ENCODE measurements at places on chromosomes 1 and 21.

DNA sequence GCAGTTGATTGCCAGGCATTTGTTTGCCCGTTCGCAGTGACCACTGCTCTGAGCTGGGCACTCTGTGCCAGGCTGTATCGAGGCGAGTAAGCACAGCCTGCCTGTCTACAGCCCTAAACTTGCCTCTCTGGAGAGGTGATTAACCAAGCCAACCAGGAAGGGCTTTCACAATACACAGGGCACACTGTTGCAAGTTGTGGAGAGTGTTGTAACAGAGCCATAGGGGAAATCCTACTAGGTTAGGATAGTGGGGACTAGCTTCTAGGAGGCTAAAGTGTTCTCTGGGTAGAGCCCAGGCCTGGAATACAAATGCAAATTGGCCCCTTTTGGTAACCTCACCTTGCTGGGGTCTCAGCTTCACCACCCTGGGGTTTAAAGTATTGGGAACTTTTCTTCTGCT is 23.8 kb downstream of the PRDM2 start:
- no peak for DNase-seq

DNA sequence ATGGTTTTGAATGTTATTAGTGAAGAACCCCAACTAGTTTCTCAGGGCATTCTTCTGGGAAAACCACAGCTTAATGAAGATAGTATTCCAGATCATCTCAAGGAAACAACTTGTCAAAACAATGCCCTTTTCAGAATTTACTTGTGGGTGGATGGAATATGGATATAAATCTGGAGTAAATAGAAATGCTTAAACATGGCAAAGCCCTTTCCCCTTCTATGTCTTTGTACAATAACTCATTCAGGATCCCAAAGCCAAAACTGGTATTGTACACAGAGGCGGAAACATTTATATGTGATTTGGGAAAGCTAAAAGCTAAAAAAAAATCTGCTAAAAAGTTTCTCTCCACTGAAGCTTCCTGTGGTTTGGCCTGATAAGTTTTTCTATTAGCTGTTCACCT is 55.5 kb upstream of the RGS5 start:
- no peak for DNase-seq

GRCh38 chr21:37381883-37382585 is 15.5 kb downstream of the DYRK1A start:
- no peak for DNase-seq

DNA sequence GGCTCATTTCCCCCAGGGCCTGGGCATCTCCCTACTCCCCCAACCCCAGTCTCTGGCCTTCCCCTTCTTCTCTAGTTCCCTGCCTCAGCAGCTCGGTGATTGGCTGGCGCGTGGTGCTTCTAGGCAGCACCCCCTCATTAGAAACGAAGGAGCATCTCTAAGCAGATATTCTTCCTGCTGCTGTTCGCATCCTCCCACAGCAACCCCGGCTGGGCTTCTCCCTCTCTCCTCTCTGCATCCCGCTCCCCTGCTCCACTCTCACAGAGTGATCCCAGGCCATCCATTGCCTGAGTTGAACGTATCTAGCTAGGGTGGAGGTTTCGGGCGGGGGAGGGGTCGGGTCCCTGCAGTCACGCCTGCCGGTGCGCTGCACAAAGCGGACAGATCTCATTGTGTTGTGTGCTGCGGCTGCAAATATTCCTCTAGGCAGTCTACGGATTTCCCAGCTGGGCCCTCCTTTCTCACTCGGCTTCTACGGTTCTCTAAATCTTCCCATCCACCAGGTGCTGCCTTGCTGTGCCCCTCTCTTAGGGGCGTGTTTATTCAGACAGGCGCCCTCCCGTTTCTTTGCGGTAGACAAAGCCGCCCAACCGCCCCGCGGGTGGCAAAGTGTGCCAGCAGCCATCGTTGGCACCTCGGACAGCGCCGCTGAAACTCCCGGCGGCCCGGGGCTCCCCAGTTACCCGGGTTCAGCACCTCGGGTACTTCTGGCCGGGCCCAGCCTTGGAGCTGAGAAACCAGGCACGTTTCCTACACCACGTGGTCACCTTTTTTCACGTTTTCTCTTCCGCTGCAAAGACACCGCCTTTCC is 2.2 kb downstream of the CACNA1E start:
- DNase-seq = no peak

DNA sequence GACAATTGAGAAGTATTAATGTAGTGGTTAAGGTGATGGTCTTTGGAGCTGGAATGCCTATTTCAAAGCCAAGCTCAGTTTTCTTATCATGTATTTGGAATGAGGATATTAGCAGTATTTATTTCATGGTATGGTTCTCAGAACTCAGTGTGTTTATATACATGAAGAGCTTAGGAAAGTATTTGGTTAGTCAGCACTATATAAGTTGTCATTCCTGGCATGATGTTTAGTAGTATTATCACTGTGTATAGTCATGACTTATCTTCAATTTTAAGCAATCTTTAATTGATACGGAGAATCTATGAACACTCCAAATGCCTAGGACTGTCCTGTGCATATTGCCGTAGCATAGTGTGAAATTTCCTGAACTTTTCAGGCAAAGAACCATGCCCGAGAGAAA is 501.9 kb upstream of the USP24 start:
- no peak for DNase-seq

DNA sequence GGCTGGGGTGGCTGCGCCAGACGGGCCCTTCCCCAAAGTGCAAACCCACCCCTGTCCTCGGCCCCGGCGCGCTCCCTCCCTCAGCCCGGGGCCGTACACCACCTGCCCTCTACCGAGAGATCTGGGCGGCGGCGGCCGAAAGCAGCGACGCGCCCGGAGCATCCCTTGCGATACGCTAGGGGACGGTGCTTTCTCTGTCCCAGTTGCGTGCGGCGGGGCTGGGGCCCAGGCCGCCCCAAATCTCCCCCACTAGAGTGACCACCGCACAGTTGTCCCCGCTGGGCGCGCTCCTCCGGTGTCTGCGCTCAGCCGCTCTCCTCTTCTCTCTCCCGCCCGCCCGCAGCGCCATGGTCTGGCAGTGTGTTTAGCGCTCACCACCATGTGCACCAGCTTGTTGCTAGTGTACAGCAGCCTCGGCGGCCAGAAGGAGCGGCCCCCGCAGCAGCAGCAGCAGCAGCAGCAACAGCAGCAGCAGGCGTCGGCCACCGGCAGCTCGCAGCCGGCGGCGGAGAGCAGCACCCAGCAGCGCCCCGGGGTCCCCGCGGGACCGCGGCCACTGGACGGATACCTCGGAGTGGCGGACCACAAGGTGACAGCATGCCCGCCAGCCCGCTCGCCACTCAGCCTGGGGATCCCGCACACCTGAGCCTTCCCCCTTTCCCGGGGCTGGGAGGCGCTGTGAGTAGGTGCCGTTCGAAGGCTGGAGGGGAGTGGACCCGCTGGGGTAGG is 1.0 kb downstream of the ST6GALNAC5 start:
- no peak for DNase-seq

DNA sequence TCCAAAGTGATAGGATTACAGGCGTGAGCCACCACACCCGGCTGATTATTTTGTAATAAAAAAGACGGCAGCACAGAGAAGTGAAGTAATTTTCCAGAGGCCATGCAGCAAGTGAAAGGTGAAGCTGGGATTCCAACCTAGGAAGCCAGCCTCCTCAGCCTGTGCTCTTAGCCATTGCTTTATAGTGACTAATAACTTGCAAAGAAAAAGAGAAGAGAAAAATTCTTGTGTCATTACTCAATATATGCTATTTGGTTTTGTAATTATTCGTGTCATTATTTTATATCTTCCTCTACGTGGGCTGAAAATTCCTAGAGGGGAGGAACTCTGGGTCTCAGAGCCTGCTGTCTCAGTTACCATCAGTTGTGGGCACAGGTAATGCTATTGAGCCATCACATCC is 1.6 kb upstream of the IER5 start:
- DNase-seq = no peak

DNA sequence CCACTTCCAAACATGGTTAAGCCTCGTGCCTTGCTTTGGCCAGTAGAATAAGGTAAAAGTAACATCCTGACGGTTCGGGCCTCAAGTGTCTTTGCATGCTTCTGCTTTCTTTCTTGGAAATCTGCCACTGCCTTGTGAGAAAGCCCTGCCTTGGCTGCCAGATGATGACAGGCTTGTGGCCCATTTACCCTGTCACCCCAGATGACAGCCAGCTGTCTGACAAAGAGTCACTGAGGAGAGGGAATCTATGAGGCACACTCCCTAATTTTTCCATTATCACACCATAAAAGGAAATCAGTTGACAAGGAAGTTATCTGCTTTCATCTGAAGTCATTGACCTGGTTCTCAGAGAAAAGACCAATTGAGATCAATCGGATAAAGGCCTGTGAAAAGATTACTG is 199.8 kb downstream of the USH2A start:
- no peak for DNase-seq

GRCh38 chr1:232635778-232636356 is 5.9 kb upstream of the SIPA1L2 start:
- no peak for DNase-seq

DNA sequence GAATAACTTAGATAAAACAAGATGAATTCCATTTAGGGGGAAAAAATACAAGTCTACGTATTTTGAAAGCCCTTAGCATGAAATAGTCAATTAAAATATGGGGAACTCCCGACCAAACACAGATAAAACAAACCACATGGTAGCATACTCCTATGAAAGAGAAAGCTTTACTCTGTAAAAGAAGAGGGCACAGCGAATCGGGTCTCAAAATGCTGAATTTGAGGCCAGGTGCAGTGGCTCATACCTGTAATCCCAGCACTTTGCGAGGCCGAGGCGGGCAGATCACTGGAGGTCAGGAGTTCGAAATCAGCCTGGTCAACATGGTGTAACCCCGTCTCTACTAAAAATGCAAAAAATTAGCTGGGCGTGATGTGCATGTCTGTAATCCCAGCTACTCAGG is 116.9 kb upstream of the TIAM1 start:
- no peak for DNase-seq

- no peak for DNase-seq
Measured at GRCh38 chr21:37087188-37087587, 14.1 kb downstream of the TTC3 start.

GRCh38 chr1:68307378-68307787 is 75.1 kb upstream of the WLS start:
- no peak for DNase-seq

DNA sequence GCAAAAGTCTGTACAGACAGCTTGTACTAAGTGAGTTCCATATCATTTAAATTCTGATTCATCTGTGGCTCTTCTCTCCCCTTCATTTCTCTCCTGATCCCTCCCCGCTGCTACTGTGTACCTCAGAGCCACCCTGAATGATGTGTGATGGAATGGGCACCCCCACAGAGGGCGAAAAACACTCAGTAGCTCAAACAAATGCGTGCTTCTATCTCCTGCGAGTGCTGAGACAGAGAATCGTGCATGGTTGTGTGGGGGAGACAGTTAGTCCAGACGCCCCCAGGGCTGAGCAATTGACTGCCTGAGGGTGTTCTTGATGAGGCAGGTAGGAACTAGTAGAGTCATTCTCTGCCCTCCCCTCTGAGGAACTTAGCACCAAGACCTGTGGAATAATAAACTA is 269.8 kb downstream of the ZNF648 start:
- DNase-seq = no peak

DNA sequence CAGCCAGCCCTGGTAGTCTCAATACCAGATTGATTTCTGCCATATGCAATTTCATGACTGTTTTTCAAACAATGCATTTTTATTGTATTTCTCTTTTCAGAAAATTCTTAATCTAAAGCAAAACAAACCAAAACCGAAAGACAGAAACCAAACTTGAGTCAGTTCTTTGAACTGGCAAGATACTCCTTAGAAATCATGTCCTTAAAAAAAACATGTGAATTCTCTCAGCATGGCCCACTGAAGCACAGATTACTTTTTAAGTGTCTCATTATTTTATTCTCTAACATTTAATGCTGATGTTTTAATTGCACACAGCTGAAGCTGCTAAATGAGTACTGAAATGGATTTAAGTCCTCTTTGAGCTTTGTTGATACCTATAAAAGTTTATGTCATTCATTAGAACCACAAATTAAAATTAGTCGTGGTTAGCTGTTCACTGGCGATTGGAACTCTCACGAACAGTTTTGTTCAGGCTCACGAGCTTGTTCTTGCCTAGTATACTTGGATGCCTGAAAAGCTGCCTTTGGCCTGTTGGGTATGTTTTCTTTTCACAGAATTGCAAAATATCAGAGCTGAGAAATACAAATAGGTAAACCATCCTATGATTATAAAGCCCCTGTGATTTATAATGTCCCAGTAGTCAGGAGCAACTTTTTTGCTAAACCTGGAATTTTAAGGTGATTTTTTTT is 87.5 kb downstream of the CAMTA1 start:
- DNase-seq = no peak

DNA sequence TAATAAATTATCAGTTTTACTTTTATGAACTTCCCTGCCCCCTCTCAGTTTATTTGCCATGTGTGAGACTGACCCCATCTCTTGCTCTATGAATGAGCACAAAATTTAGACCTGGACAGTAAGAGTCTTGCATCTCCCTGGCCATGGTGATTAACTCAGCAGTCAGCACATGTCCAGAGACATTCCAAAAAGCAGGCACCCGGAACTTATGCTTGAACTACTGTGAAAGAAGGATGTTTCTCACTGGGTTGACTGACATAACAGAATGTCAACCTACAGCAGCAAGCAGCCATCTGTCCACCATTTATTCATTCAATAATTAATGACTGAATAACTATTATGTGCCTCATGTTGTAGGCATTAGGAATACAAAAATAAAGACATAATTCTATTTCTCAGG is 11.3 kb upstream of the SEC16B start:
- DNase-seq = no peak

DNA sequence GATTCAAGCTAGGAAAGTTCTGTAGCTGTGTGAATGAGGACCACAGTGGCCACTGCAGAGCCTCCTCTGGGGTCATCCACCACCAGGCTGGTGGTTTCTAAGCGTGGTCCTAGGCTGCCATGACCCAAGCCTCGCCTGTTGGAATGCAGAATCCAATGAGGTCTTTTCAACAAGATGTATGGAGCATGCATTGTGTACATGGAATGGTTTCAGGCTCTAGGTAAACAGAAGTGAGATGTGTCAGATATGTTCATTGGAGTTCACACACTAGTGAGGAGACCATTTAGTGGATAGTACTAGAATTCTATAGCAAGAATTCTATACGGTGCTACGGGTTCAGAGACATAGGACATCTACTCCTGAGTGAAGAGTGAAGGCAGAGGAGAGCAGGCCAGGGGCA is 10.7 kb downstream of the RNU5D-1 start:
- no peak for DNase-seq

- DNase-seq = no peak
Measured at GRCh38 chr1:1937549-1938275, 18.6 kb upstream of the TMEM52 start.

- no peak for DNase-seq
Measured at GRCh38 chr21:42021371-42022090, 11.4 kb upstream of the ZBTB21 start.

DNA sequence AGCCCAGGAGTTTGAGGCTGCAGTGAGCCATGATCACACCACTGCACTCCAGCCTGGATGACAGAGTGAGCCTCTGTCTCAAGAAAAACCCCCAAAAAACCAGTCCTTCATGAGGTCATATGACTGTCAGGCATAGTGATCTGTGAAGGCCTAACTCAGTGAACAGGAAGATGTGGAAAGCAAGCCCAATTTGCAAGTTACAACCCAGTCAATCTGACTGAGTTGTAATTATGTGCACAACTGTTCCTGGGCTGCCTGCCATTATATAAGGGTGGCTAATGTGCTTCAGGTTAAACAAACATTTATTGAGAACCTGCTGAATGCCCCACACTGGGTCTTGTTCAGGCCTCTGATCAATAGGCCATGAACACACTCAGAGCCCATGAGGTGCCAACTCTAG is 38.2 kb upstream of the KIRREL1 start:
- no peak for DNase-seq

GRCh38 chr21:18370301-18370700 is 33.3 kb downstream of the TMPRSS15 start:
- no peak for DNase-seq
